Substantia nigra (tissue), 51 donors: ENCODE measurements at places on chromosomes 2 and 18.

DNA sequence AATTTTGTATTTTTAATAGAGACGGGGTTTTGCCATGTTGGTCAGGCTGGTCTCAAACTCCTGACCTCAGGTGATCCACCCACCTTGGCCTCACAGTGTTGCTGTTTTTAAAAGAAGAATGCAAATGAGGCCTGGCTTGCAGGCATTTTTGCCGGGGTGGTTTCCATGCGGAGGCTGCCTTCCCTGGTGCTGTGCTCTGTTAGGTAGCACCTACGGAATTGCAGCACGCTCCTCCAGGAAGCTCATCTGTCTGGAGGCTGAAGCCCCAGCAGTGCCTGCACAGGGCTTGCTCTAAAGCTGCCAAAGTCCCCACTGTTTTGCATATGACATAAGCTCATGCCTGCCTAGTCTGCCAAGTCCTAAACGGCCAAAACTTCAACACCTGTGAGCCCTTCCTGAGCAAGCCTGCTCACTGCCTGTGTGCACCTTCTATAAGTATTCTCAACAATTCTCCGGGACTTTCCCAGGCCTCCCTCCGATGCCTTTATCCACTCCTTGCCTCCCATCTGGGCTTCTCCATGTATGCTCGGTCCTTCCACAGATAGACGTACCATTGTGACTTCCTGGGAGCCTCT lies 551.3 kb upstream of the RAB6C start:
- DNase-seq = peak; percentile 13

DNA sequence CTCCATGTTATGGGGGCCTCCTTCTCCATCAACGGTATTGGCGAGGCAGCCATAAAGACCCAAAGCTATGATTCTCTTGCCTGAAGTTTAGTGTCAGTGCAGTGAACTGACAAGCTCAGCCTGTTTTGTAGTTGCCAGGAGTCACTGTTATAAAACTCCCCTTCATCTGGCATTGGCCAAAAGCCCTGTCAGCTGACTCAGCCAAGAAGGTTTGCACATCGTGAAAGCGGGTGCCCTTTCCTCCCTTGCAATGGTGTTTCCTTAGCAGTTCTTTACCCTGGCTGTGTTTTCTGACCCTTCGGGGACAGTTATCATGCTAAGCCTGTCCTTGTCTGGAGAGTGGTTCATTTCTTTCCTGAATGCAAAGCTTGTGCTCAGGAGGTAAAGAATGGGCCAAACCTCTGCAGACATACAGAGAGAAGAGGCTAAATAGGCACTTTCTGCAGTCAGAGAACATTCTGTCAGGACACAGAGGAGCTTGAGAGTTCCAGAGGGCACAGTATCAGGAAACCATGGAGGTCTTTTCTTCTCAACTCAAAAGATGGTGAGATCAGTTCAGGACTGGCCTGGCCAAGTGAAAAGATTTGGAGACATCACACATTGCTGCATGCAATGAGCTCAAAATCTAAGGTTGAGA lies 414.2 kb downstream of the ZNF521 start:
- no peak for DNase-seq

DNA sequence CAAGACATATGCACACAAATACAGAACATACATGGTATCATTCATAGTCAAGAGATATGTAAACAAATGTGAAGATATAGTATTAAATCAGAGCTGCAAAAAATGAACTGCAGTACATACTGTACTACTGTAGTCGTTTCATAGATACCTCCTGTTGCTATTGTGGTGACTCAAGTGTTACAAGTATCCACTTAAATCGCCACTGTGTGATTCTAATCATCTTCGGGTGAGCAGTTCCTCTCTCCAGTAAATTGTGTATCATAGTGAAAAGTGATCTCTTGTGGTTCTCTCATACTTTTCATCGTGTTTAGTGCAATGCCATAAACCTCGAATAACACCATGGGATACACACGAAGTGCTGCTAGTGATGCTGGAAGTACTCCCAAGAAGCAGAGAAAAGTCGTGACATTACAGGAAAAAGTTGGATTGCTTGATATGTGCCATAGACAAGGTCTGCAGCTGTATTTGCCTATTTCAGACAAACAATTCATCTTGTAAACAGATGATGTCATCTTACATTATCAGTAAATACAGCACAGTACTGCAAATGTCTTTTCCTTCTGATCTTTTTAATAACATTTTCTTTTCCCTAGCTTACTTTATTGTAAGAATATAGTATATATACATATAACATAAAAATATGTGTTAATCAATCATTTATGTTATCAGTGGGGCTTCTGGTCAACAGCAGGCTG lies 222.2 kb downstream of the BCL11A start:
- no peak for DNase-seq

- no peak for DNase-seq
Measured at GRCh38 chr2:130755256-130756052, at the start of gene AMER3. Gene AMER3, plus strand, starts transcription at chr2:130755540. Its CDS starts 6,533 bp downstream, at chr2:130762073.

DNA sequence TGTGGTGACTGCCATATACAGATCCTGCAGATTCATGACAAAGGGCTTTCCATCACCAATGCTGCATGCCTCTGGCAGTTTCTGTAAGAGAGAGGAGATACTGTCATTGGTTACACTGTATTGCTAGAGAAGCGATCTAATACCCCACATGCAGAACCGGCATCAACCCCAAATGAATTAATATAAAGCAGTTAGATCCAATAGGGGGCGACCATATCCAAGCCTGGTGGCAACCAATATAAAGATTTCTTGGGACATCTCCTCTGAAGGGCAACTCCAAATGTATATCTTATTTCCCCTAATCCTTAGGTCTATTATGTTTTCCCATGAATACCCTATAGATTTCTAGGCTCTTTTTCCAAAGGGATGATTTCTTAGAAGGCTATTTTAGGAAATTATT lies 17.4 kb upstream of the IHH start:
- DNase-seq = no peak

DNA sequence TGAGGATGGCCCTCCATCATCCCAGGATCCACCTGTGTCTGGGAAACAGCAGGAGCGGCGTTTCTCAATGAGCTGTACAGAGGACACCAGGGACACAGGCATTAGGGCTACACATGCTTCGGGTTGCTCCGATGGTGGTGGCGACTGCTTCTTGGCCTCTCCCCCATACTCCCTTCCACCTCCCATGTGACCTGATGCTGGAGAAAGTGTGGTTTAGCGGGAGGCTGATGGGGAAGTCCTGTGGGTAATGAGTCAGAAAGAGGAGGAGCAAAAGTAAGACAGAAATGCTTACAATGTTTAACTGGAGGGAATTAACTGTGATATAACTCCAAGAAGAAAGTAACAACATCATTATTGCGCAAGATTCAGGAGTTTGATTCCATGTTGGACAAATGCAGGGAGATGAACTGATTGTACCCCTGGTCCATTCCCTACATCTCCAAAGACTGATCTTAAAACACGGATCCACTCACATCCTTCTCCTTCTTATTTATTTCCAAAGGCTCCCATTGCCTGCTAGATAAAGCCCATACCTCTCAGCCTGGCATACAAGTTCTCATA lies 186.6 kb downstream of the NRP2 start:
- DNase-seq = no peak

DNA sequence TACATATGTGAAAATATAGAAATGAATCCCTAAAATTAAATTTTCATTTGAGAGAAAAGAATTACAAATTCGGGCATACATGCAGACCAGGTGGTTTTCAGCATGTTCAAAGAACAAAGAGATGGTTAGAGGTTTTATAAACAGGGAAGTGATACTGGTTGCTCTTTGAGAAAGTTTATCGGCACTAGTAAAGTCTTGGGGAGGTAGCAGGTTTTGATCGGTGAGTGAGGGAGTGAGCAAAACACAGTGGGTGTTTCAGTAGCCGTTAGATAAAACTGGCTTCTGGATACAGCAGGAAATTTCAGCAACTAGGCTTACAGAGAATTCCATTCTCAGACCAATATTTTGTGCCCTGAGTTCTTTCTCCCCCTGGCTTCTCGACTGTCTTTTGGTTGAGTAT lies 51.1 kb downstream of the DSC3 start:
- DNase-seq = no peak

- DNase-seq = no peak
Measured at GRCh38 chr2:177188482-177189469, 23.8 kb upstream of the HNRNPA3 start.

DNA sequence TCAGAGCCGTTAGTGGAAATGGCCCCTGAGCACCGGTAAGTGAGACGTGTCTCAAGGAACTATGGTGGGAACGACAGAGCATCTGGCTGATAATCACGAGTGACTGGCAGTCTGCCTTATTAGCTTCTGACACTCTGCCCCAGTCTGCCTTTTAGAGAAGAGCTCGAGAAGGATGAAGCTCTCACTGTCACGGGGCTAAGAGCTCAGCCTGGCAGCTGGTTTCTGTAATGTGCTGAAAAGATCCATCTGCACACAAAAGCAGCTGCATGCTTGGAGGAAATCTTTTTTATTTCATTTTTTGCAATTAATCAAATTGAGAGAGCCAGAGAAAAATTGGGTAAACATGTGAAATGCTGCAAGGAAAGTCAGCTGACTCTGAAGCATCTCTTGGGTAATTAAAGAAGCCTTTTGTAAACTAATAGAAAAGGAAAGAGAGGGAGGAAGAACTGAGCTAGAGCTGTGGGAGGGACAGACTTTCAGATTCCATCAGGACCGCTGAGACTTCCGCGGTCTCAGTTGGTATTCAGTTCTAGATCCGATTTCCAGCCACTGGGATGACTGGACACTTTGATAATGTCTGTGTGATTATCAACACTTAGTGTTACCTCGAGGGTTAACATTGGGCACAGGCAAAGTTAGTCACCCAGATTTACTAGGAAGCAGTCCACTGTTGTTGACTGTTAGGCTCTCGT lies 24.4 kb downstream of the MBP start:
- peak; percentile 34 for DNase-seq

DNA sequence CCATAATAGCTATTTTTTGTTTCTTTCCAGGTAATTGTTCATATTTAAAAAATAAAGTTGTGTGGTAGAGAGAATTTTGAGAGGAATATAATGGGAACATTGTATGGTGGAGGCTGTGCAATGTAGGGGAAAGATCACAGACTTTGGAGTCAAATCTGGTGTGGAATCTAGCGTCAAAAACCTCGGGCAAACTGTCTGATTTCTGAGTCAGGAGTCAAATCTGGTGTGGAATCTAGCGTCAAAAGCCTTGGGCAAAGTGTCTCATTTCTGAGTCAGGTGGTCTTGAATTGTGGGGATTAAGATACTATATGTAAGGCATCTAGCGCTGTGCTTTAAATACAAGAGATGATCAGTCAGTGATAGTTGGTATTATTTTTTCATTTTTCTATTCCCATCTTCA lies 5.1 kb downstream of the PTPN4 start:
- DNase-seq = no peak

- no peak for DNase-seq
Measured at GRCh38 chr18:11741505-11742145, 52.6 kb downstream of the GNAL start.

DNA sequence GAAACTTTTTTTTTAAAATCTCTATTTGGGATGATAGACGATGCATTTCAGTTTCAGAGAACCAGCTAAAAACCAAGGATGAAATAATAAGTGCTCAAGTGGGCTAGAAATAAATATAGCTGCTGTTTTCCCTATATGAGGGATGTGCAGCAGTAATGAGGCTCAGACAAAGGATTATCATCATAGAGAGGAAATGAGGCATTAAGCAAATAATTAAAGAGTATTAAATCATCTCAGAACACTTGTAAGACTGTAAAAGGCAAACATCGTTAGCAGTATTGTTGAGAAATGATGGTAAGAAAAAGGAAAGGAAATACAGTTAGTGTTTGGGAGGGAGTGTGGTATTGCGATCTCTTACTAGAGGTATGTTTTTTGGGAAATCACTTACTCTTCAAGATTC lies 233.5 kb downstream of the TGIF1 start:
- DNase-seq = no peak

DNA sequence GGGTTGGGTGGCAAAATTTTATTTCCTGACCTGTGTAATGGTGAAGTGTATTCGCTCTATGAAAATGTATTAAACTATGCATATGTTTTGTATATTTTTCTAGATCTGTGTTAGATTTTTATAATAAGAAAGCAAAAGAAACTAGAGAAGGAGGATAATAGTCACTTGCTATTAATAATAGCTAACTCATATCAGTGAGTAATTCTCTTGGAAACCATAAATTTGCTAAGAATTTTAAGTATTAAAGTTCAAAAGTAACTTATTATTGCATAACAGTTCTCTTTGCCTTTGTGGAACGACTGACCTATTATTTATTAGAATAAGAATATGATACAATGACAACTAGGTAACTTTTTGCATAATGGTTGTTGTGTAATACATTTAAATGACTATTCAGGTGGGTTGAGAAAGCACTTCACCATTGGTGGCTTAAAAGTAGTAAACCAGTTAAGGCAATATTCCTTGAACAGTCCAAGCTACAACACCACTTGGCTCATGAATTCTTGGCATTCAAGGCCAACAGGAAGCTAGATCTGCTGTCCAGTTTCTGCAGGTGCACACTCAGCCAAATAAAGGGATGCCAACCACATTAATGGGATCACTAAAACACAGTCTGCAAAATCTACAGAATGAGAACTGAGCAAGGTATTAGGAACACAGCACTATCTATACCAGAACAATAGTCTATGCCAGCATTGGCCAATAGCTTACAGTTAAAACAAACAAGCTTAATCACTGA lies 921.3 kb downstream of the CPS1 start:
- DNase-seq = no peak

GRCh38 chr2:224136396-224136795 lies 97.3 kb upstream of the SERPINE2 start:
- DNase-seq = no peak

DNA sequence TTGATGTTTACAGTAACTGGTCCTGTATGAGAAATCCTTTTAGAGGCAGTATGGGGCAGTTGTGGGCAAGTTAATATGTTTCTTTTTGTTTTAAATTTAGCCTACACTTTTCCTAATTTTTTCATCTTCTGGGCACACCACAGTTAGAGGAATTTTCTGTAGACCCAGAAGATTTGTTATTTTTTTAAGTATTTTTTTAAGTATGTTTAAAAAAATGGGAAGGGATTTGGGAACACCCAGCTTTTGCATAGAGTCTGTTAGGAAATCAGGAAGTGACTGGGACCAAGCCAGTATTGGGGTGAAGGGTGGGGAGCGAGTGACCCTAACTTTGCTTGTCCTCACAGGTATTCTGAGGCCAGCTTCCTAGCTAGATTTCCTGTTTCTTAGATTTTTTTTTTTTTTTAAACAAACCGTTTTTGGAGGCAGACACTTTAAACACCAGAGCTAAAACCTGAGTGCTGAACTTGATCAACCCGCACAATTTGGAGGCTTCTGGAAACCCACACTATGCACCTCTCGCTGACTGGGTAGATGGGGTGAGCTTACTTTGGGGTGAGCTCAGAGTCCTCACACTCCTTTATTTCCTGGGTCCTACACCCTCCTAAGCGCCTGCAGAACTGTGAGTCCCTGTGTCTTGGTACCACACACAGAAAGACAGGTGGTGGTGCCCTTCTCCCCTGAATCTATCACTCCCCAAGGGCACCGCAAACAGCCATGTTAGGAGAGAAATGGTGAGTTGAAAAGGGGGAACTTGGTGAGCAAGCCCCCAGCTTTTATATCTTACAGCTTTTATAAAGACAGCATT lies 5.2 kb downstream of the GATA6 start:
- no peak for DNase-seq

- no peak for DNase-seq
Measured at GRCh38 chr18:24341361-24341760, 56.3 kb downstream of the OSBPL1A start.
